HT1080 (cell line): ENCODE measurements at places on chromosomes 6 and 20.

DNA sequence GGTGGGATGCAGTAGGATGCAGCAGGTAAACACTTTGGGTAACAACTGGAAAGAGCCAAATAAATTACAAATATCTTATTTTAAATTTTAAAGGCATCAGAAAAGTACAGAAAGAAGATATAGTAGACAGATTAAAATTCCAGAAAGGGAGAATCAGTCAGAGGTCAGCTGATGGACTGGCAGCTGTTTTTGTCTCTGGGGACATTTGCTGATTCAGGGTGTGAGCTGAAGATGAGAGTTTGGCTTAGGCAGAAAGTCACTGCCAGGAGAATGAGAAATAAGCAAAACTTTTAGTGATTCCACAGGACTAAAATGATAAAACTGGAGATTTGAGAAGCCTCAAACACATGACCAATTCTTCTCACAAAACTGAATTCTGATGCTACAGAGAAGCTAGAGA is 39.5 kb downstream of the AHI1 start:
- no peak for DNase-seq

- DNase-seq, result no peak
Observed at GRCh38 chr6:36034441-36034840, 6.8 kb downstream of the MAPK14 start.

DNA sequence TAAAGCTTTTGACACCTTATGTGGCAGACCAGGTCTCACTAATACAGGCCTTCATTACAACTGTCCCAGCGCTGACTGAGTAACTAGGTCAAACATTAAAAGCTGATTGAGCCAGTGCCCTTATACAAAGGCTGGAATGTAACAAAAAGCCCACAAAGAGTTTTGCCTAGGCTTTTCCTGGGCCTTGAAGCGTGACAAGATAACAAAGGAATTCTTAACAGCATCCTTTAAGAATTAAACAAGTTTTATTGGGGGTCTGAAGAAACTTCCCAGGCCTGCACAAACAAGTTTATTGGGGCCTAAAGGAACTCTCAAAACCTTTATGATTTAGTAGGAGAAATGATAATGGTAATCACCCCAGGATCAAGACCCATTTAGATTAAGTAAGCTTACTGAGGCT is 267.6 kb upstream of the FAM83B start:
- no peak for DNase-seq

- peak; percentile 77 for DNase-seq
Observed at GRCh38 chr20:32207626-32208498, at the start of the genes PLAGL2 and POFUT1. TSS of gene PLAGL2 (minus strand) at chr20:32207743. CDS start at chr20:32202178, 5,565 bp downstream. TSS of gene POFUT1 (plus strand) at chr20:32207880. CDS start at chr20:32207942, 62 bp downstream.

- DNase-seq, result no peak
Observed at GRCh38 chr6:51648236-51648635, 439.2 kb downstream of the PKHD1 start.

- no peak for DNase-seq
Observed at GRCh38 chr6:54003316-54003715, 107.9 kb upstream of the MLIP start.
